Spleen (tissue), 13 donors: ENCODE measurements at places on chromosomes 4 and X. TPM values are rescaled to one million over a fixed set of nuclear protein-coding genes. Genes with fewer than 3 reads are reported as not detected.

GRCh38 chr4:114654592-114654991, 56.0 kb downstream of the UGT8 start:
- H3K27ac ChIP-seq: no peak overlapping the region
- no peaks in the 10 kb centered on the region for H3K27me3 ChIP-seq
- H3K4me1 ChIP-seq: no peaks in the 10 kb centered on the region
- H3K4me3 ChIP-seq: no peak overlapping the region
- DNase-seq: no peak

- no peak overlapping the region for H3K4me3 ChIP-seq
- no peak overlapping the region for H3K27ac ChIP-seq
- no peaks in the 10 kb centered on the region for H3K4me1 ChIP-seq
- H3K36me3 ChIP-seq: no peaks in the 10 kb centered on the region
Observed at GRCh38 chr4:73036123-73036522, 33.4 kb downstream of the COX18 start.

DNA sequence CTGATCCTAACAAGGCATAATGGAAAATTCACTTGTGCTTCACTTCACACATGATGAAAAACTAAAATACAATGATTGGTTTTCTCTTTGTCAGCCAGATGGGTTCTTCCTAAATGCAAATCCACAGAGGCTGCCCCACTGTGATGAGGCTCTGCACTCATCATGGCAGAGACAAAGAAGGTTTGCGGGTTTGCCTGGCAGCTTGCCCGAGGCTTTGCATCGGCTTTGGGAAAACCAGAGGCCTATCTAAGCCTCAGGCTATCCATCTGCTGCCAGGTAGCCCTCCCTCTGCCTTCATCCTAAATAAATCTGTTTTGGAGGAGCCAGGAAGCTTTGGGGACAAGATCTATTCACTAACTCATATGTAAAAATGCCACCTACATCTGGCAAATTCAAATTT, 244.2 kb downstream of the PACRGL start:
- no peaks in the 10 kb centered on the region for H3K36me3 ChIP-seq
- H3K4me3 ChIP-seq: no peak overlapping the region

GRCh38 chr4:12573716-12574115, 910.4 kb downstream of the RAB28 start:
- no peak overlapping the region for H3K4me3 ChIP-seq
- H3K36me3 ChIP-seq: no peaks in the 10 kb centered on the region
- DNase-seq: no peak
- H3K4me1 ChIP-seq: no peaks in the 10 kb centered on the region
- no peaks in the 10 kb centered on the region for H3K27me3 ChIP-seq

- H3K27me3 ChIP-seq: no peaks in the 10 kb centered on the region
- H3K4me1 ChIP-seq: no peaks in the 10 kb centered on the region
- H3K4me3 ChIP-seq: no peak overlapping the region
- H3K36me3 ChIP-seq: no peaks in the 10 kb centered on the region
- no peak overlapping the region for H3K27ac ChIP-seq
Observed at GRCh38 chrX:96436105-96436504, 248.5 kb upstream of the DIAPH2 start.

The FTHL17 gene
- total RNA-seq: not detected

- no peak for DNase-seq
- H3K27ac ChIP-seq: no peak overlapping the region
- no peak overlapping the region for H3K4me3 ChIP-seq
- H3K4me1 ChIP-seq: peaks cover 14% of the 10 kb centered on the region
- no peaks in the 10 kb centered on the region for H3K27me3 ChIP-seq
Observed at GRCh38 chr4:185141777-185142176, 1.3 kb upstream of the SLC25A4 start.

GRCh38 chrX:153669174-153669890, 4.3 kb downstream of the PNCK start:
- H3K36me3 ChIP-seq: no peaks in the 10 kb centered on the region
- no peak overlapping the region for H3K4me3 ChIP-seq
- H3K4me1 ChIP-seq: no peaks in the 10 kb centered on the region
- H3K27ac ChIP-seq: no peak overlapping the region

- H3K4me1 ChIP-seq: peaks cover 14% of the 10 kb centered on the region
- no peaks in the 10 kb centered on the region for H3K27me3 ChIP-seq
- no peak overlapping the region for H3K27ac ChIP-seq
- DNase-seq: no peak
- H3K36me3 ChIP-seq: no peaks in the 10 kb centered on the region
- H3K4me3 ChIP-seq: no peak overlapping the region
Observed at GRCh38 chr4:85522277-85522676, 47.3 kb downstream of the ARHGAP24 start.

DNA sequence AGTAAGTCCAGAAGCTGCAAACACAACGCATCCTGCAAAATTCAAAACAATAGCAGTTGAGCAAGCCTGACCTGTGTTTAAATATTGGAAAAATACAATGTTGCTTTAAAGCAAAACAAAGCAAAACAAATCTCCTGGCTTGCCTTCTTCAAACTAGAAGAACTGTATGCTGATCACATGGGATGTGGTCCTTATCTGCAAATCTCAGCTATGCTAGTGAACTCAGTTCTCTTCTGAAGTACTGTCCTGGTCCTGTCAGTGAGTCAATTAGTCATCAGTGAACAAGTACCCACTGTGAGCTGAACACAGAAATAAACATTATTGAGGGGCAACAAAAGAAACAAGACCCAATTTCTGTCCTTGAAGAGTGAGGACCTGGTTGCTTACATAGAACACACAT, 522.5 kb downstream of the SMARCA1 start:
- no peak overlapping the region for H3K27ac ChIP-seq
- DNase-seq: no peak
- no peak overlapping the region for H3K4me3 ChIP-seq
- H3K27me3 ChIP-seq: no peaks in the 10 kb centered on the region
- no peaks in the 10 kb centered on the region for H3K36me3 ChIP-seq

- no peak overlapping the region for H3K4me3 ChIP-seq
- DNase-seq: no peak
- peaks cover 33% of the 10 kb centered on the region for H3K27me3 ChIP-seq
Observed at GRCh38 chr4:48047896-48048295, 31.3 kb downstream of the NIPAL1 start.

The KCNE5 gene
- total RNA-seq: 0.63 TPM

DNA sequence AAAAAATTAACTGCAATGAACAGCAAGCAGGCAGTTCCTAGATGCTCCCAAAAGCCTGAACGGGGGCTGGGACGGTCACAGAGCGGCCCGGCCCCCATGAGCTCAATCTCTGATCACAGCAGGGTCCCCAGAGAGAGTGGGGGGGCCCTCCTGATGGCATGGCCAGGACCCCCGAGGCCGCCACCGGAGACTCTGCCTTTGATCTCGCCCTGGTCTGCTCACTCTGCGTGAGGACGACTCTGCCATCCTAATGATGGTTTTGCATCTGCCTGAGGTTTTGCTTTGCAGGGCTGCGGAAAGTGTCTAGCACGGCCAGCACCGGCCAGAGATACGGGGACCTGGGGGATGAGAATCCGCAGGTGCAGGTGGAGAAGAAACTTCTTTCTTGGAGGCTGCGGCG, 103.8 kb downstream of the SHOX start:
- H3K36me3 ChIP-seq: no peaks in the 10 kb centered on the region
- no peaks in the 10 kb centered on the region for H3K27me3 ChIP-seq
- H3K4me1 ChIP-seq: no peaks in the 10 kb centered on the region
- H3K4me3 ChIP-seq: no peak overlapping the region
- H3K27ac ChIP-seq: no peak overlapping the region
